T-helper 2 cell (primary cell): ENCODE measurements at places on chromosomes 6 and 20.

GRCh38 chr20:45229264-45230056, 8.3 kb downstream of the SEMG2 start:
- peak; percentile 24 for DNase-seq

DNA sequence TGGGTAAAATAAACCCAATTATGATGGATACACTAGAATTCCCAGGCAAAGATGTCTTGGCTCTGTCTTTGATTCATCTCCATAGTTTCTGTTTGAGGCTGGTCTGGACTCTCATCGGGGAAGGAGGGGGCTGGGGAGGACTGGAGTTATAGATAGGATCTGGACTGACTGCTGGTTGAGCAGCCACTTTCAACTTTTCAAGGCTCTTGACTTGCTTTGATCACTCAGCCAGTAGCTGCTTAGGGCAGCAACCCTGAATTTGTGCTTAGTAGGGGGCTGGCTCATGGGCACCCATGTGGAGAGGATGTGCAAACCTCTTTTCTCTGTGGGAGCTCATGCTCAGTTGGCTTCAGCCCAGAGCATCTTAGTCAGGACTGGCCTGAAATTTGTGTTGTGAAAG, 114.0 kb upstream of the NEDD9 start:
- no peak for DNase-seq

GRCh38 chr6:4889701-4890100, 113.5 kb downstream of the CDYL start:
- DNase-seq = no peak

GRCh38 chr6:81682858-81683620, 69.4 kb downstream of the TENT5A start:
- DNase-seq = no peak

GRCh38 chr6:166565084-166565967, 21.2 kb downstream of the RAMACL start:
- DNase-seq = no peak

- no peak for DNase-seq
Observed at GRCh38 chr6:38320358-38320757, 319.4 kb downstream of the BTBD9 start.

DNA sequence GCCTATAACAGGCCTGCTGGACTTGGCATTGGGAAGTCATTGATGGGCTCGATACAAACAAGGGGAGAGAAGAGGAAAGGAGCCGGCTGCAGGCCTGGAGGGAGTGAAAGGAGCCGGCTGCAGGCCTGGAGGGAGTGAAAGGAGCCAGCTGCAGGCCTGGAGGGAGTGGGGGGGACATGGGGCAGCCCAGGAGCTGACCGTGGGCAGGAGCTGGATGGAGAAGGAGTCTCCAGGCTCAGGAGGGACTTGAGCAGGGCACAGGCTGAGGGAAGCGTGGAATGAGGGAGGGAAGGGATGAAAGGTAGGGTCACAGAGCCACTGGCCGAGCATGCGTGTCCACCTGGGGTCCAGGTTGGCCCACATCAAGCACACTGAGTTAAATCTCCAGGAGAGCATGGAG, 32.0 kb downstream of the RPP40 start:
- no peak for DNase-seq

DNA sequence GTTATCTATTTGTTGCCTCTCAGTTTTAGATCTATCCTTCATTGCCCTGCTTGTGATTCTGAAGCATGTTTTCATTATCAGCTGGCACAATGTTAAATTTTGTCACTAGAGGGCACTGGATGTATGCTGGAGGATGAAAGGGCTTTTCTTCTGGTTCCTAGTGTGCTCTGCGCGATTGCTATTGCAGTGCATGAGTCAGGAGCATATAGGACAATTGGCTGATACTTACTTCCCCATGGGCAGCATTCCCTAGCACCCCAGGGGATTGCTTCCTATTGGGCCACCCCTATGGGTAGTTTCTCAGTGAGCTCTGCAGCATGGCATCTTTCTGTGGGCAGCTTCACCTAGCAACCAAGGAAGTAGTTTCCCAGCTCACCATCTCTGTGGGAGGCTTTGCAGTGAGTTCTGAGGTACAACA, 280.3 kb upstream of the SYNCRIP start:
- no peak for DNase-seq

DNA sequence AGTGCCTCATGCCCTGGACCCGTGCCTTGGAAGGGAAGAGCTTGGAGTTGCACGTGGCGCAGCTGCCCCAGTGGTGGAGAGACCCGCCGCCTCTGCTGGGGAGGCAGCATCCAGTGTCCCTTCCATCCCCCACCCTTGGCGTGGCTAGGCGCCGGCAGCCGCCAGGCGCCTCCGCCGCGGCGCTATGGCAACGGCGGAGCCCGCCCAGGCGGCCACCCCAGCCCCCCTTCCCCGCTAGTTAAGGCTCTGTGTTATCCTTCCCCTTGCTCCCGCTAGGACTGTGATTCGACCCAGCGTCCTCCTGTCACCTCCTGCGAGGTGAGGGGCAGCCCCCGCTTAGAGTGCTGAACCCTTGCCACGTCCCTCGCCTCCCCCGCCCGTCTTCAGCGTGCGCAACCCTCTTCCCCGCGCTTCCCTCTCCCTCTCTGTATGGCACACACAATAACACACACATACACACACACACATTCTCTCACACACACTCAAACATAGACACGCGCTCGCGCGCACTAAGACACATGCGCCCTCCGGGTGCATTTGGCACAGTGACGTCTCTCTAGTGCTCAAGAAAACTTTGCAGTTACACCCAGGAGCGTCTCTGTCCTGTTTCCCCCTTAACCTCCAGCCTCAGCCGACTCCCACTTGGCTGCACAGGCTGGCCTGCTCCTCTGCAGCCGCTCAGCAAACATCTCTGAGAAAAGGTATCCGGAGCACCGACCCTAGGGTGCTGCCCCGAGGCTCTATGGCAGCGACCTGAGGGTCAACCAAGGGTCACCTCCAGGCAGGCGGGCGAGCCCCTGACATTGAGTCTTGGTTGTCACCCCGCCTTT, 8.5 kb downstream of the GRIK2 start:
- no peak for DNase-seq

- no peak for DNase-seq
Observed at GRCh38 chr20:47149939-47150338, 206.6 kb downstream of the ZMYND8 start.

GRCh38 chr20:10200330-10200729, 18.3 kb upstream of the SNAP25 start:
- no peak for DNase-seq

GRCh38 chr6:142566628-142567396, 265.0 kb downstream of the ADGRG6 start:
- DNase-seq = peak; percentile 21

GRCh38 chr6:27591699-27592480, 119.0 kb upstream of the ZNF184 start:
- DNase-seq = no peak

GRCh38 chr6:18441251-18441979, 54.3 kb downstream of the RNF144B start:
- DNase-seq = no peak

GRCh38 chr6:35057449-35058357, 83.4 kb downstream of the TCP11 start:
- DNase-seq = no peak

DNA sequence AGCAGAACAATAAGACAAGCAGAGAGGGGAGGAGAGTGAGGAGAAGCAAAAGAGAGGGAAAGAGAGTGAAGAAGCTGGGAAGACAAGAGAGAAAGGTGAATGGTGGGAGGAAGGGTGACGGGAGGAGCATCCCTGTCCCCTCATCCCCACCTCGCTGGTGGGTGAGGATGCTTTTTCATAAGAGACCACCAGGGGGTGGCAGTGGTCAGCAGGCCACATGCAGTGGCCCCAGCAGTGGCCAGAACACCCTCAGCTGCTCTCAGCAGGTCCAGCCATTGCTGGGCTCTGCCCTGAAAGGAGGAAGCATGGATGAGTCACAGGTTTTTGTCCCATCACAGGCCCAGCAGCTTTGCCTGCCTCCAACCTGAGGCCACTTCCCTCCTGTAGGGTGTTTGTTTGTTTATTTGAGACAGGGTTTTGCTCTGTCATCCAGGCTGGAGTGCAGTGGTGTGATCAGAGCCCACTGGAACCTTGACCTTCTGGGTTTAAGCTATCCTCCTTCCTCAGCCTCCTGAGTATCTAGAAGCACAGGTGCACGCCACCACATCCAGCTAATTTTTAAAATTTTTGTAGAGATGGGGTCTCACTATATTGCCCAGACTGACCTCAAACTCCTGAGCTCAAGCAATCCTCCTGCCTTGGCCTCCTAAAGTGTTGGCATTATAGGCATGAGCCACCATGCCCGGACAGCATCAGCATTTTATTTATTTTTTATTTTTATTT, 24.0 kb downstream of the FGD2 start:
- peak; percentile 58 for DNase-seq

- no peak for DNase-seq
Observed at GRCh38 chr6:27897580-27898206, 14.5 kb downstream of the OR2B2 start.

GRCh38 chr20:49542514-49542991, 25.4 kb downstream of the PTGIS start:
- no peak for DNase-seq

DNA sequence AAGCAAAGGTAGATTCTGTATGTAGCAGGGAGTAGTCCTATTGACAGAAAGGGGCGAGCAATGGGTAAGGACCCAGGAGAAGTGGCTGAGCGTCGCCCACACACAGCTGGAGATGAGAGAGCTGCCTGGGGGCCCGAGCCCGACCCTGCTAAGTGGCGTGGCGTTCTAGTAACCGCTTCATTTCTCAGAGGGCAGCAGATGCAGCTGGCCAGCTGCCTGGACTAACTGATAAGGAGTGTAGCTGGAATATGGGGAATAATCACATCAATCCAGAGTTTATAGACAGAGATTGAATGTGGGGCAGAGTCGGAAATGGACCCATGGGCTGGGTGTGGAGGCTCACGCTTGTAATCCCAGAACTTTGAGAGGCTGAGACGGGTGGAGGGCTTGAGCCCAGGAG, 64.4 kb downstream of the EZR start:
- no peak for DNase-seq

- no peak for DNase-seq
Observed at GRCh38 chr20:34112600-34113101, 608 bp upstream of the EIF2S2 start.

DNA sequence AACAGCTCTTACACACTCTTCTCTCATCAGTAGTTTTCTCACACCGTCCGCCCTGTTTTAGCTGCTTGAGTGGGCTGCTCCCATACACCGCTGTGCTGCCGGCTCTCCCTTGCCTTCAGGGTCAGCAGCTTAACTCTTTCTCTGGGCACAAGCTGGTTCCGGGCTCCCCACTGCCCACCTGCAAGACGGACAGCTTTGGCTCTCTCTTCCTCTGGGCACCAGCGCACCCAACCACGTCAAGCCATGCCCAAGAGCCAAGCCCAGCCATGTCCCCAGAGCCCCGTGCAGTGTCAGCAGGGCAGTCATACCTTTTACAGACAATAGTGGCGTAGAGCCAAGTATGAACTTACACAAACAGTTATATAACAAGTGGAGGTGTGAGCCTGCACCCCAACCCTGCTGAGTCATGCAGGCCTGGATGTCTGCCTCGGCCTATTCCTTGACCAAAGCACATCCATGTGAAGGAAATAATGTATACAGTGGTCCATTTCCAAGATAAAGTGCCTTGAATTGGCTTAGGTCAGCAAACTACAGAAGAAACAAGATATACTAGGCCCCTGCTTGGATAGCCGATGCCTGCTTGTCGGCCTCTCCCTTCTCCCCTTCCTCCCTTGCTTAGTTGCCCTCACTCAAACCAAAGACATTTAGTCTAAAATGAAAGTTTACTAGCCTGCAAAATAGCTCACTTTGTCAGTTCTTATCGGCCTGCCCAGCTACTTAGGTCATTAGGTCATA, 89.3 kb downstream of the JPH2 start:
- DNase-seq = no peak

DNA sequence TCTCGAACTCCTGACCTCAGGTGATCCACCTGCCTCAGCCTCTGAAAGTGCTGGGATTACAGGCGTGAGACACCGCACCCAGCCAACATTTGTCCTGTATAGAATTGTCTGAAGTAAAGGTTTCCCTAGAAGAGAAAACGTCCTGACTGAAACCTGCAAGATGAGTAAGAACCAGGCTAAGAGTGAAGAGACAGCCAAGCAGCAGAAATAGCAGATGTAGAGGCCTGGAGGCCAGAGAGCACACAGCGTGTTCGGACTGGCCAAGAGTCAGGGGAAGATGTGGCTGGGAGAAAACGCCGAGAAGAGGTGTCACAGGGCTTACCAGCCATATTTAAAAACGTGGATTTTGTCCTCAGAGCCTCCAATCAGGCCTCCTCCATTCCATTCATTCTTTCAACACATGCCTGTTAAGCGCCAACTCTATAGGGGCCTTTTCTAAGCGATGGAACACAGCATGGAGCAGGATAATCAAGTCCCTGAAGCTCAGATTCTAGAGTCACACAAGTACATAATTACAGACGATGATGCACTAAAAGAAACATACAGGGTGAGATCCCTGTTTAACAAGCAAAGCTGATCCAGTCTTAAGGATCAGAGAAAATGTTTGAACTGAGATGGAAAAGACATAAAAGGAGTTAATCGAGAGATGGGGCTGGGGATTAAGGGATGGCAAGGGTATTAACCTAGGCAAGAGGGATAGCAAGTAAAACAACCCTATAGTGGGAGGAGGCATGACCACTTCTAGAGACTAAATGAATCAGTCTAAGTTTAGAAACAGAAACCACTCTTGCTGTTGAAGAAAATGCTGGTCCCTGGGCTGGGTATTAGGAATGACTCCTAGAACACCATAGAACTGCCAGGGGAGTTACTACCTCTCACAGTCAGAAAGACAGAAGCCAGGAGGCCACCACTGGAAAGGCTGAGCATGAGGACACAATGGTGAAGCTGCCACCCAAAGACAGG, 4.8 kb downstream of the ZCCHC3 start:
- no peak for DNase-seq

- no peak for DNase-seq
Observed at GRCh38 chr6:22451962-22452361, 117.4 kb upstream of the HDGFL1 start.

DNA sequence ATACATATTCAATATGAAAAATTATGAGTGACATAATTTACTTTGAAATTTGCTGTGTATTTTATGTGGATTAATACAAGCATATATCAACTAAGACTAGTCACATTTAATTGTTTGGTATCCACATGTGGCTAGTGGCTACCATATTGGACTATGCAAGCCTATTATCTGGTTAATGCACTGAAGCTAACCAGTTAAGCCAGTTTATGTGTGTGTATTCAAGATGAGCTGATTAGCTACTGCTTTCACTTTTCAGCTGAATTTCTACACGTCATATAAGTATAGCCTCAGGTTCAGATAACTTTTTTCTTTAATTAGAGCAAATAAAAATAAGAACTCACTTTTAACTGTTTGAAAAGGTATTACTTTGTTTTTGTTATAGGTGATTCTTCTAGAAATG, 903.7 kb downstream of the TFAP2A start:
- DNase-seq = no peak
